Fibroblast of skin of back (primary cell): ENCODE measurements at places on chromosomes 16 and 17.

GRCh38 chr16:12773221-12773620, 30.5 kb downstream of the CPPED1 start:
- no peak for DNase-seq

GRCh38 chr17:65271296-65271695, 134.1 kb downstream of the RGS9 start:
- no peak for DNase-seq

- no peak for DNase-seq
Observed at GRCh38 chr17:37131669-37132611, 183.2 kb downstream of the AATF start.

DNA sequence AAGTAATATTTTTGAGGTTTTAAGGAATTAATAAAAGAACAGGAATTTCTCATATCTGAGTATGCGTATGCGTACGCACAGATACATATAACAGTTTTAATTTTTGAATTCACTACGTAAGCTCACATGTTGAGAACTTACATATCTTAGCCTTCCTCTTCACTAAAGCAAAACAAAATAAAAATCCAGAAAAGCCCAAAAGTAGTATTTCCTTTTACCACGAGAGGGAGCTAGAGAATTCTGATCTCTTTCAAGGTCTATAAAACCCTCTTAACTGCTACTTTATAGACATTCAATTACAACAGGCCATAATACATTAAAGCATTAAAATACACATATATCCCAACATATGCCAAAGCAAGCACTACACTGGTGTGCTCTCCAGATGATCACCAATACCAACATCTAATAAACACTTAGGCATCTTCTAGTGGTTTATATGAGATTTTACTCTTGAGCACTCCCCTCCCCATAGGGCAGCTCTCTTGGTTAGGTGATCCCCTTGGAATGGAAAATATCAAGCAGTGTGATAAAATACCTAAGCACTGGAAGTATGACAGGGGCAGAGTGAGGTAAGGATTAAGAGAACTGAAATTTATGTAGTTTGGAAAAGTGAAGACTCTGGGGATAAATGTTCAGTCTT, 94.0 kb downstream of the SKAP1 start:
- peak; percentile 58 for DNase-seq

DNA sequence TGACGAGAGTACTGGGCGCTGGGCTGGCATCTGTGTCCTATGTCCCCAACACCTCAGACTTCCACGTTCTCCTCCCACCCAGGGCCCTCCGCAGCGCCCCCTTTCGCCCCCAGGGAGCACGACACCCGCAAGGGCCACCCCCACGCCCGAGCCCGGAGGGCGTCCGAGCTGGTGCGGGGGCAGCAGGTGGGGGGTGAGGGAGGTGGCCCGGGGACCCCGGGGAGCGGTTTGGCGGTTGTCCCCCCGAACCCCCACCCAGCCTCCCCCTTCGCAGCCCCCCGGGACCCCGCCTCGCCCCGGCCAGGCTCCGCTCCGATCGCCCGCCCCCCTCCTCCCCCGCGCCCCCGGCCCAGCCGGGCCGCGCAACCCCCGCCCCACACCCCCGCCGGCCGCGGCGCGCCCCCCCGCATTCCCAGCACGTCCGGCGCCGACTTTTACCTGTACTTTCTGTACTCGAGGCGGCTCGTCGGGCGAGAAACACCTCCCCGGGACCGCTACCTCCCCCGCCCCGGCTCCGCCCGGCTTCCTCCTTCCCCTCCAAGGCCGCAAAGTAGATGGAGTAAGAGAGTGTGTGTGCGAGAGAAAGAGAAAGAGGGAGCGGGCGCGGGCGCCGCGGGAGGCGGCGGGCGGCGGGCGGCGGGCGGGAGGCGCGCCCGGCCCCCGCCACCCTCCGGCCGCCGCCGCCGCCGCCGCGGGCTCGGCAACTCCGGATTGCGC, 901 bp downstream of the CDYL2 start:
- DNase-seq, result peak; percentile 23

- no peak for DNase-seq
Observed at GRCh38 chr17:32222621-32223020, 43.0 kb upstream of the RHBDL3 start.

DNA sequence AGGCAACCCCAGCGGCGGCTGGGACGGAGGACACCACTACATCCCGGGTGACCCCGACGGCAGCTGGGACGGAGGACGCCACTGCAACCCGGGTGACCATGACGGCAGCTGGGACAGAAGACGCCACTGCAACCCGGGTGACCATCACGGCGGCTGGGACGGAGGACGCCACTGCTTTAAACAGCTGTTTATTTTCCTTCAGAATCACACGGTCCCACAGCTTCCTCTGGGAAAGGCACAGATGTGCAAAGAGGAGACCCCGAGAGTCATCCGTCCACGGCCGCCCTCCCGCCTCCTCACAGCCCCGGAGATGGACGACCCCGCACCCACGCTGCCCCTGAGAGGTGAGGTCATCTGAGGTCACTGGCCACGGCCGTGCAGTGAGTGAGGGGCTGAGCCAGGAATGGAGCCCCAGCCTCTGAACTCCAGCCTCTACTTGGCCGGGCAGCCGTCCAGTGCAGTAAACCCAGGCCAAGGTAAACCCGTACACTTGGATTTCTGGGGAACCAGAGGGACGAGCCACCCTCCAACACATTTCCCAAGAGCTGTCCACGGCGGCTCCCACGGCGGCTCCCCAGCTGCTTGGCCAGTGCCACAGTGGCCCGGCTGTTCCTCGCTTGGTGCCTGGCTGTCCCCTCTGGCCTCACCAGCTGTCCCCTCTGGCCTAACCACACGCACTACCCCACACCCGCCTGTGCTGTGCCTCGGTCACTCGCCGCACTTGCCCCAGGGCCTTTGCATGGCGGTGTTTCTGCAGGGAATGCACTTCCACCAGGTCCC, 43.2 kb upstream of the PABPN1L start:
- DNase-seq, result no peak

- DNase-seq, result peak; percentile 34
Observed at GRCh38 chr16:11128211-11129141, 127.5 kb downstream of the SOCS1 start.

DNA sequence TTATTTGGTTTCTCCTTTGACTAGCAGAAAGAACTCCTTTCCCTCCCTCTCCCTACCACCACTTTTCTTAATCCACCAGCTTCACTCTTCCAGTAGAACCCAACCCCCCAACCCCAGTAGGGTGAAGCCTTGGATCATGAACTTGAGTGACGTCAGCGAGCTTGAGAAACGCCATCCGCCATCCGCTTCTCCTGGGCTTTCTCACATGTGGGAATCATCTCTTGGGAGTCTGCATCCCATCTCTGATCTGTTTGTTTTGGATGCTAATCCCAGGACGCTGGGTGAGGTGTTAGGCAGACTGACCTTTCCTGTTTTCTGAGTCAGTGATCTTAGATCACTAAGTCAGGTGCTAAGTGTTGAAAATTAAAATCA, 16.0 kb upstream of the SOX9 start:
- no peak for DNase-seq

DNA sequence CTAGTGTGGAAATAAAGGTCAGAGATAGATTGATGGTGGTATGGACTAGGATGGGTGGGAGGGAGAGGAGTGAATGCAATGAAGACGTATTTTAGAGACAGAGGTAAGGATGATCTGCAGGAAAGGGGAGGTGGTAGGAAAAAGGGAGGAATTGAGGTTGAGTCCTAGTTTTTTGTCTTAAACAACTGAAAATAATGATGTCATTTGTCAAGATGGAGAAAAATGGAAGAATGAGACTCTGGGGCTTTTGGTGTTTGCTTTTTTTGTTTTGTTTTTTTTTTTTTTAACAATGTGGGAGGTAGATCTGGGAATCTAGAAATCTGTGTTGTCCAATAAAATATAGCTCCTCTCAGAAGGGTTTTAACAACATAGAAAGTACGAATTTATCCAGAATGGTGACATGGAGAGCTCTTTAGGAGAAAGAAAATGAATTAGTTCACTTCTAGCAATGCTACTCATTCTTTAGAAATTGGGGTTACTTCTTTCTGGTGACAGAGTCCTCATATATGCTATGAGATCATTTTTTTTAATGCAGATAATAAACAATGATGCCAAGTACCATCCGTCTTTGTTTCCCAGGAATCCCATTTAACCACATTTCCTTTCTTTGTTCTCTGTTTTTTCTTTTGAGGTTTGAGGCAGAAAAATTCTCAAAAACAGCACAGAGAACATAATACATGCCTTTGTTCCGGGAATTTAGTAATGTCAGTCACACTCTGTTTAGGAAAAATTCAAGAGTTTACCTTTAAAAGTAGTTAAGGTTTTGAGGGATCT, 225.3 kb upstream of the COX10 start:
- peak; percentile 22 for DNase-seq

- DNase-seq, result no peak
Observed at GRCh38 chr17:78430892-78431691, 52.6 kb downstream of the PGS1 start.

GRCh38 chr17:79622776-79623175, 11.9 kb upstream of the RBFOX3 start:
- no peak for DNase-seq

DNA sequence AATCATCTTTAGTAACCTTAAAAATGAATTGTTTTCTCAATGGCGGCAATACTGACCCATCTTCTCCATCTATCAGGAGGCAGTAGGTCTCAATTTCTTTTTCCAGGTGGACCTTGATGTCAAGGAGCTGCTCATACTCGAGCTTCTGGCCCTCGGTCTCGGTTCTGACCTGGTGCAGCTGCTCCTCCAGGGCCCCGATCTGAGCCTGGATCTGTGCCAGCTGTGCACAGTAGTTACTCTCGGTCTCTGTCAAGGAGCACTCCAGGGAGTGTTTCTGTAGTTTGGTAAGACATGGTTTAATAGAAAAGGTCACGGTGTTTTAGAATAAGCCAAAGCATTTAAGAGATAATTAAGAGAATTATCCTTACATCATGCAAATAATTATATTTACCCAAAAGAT, 4.9 kb downstream of the KRT27 start:
- no peak for DNase-seq

DNA sequence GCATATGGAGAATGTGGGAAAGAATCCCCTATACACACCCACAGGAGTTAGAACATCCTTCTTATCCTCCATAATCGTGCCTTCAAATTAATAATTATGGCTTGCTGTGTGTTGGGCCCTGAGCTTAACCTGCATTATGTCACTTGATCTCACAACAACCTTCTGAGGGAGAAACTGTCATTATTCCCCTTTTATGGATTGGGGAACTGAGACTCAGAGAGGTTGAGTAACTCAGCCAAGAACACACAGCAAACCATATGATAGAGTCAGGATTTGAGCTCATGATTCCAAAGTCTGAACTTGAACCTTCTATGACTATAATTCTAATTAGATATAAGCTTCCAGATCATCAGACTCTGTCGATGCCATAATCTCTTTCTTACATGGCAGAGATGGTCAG, 114.2 kb upstream of the CACNG3 start:
- DNase-seq, result no peak

GRCh38 chr16:48374255-48374654, 11.0 kb downstream of the SIAH1 start:
- no peak for DNase-seq

DNA sequence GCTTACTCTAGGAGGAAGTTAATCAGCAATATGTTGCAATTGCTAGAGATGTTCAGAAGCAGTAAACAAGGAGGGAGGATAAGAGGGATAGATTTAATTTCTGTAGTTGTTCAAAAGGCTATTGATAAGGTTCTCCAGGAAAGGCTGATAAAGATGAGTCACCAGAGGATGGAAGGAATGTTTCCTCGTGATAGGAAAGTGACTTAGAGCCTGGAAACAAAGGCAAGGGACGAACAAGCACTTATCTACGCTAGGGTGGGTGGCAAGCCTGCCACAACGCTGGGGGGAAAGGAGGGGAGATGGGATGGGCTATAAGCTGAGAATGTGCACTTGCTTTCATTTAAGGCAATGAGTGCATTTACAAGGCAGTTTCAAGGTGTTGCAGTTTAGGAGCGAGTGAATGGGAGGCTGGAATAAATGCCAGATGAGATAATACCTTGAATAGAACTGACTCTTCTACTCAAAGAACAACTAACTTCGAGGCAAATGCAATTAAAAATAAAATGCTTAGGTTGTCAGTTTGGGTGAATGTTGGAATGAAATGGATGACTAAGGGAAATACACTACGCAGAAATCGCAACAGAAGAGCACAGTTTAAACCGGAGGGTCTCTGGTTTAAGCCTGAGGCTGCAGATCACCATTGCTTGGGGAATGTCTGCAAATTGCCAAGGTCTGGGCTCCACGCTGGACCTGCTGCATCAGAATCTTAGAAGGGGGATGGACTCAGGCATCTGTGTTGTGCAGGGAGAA, 76.0 kb upstream of the RBBP6 start:
- DNase-seq, result no peak

DNA sequence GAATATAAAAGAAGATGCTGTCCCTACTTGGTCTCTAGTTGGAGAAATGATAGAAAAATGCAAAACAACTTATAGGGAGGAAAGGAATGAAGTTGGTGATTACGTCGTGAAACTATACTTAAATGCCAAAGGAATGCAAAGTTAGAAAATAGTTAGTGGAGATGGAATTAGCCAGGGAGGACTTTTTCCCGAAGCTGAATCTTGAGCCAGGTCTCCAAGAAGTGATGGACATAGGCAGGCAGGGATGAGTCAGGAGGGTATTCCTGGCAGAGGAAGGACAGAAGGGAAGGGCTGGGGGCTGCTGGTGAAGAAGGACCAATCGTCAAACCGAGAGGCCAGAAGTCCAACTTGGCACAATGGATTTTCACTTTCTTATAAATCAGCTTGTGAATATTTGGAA, 1.8 kb downstream of the SNTB2 start:
- DNase-seq, result peak; percentile 76

DNA sequence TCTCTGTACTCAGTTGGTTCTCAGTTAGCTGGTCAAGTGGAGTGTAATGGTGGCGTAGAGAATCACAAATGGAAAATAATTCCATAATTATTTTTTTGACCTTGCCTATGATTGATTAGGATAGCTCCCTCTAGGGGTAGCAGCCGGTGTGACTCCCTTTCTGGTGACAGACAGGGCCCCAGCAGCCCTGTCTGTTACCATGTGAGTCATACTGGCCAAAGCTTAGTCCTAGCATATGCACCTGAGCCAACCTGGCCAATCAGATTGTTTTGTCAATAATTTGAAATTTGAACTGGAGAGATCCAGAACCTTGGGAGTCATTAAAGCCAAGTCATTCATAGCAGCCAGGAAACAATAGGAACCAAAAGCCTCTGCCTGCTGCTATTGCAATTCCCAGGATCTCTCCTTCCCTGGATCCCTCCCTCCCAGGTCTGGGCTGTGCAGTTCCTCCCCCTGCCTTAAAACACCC, 5.6 kb downstream of the PNPO start:
- peak; percentile 73 for DNase-seq

GRCh38 chr16:27980919-27981700, 82.4 kb downstream of the GSG1L start:
- no peak for DNase-seq

DNA sequence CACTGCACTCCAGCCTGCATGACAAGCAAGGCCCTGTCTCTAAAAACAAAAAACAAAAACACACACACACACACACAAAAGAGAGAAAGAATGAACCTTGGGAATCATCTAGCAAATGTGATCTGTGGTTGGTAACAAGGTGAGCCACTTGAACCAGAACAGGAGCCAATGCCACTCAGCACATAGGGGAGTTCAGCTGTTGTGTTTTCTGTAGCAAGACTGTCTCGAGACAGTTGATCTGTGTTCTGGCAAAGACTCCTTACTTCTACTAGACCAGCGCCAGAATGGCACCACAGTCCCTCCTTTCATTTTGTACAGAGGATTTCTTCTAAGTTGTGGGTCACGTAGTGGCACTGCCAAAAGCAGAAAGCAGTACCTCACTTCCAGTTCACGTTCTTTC, 20.7 kb downstream of the ATP2A1 start:
- DNase-seq, result no peak

- DNase-seq, result no peak
Observed at GRCh38 chr17:9054126-9054975, 33.0 kb downstream of the NTN1 start.
